ENCODE measurements at places on chromosomes 4 and X.

DNA sequence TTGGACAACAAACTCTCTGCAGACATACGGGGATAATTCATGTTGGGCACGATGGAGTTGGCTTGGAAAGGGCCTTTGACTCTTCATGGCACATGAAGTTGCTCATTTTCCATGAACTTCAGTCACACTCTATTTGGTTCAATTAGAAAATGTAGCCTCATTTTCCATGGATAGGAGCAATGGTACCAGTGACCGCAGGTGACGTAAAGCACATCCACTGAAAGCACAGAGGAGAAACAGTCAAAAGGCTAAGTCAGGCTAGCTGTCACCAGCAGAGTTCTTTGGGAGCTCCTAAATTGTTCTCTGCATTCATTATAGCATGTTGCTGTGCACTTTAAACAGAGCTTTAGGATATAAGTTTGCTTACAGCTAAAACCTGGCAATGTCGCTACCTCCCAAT lies 39.9 kb upstream of the MAP3K15 start:
- DNase-seq = no peak

DNA sequence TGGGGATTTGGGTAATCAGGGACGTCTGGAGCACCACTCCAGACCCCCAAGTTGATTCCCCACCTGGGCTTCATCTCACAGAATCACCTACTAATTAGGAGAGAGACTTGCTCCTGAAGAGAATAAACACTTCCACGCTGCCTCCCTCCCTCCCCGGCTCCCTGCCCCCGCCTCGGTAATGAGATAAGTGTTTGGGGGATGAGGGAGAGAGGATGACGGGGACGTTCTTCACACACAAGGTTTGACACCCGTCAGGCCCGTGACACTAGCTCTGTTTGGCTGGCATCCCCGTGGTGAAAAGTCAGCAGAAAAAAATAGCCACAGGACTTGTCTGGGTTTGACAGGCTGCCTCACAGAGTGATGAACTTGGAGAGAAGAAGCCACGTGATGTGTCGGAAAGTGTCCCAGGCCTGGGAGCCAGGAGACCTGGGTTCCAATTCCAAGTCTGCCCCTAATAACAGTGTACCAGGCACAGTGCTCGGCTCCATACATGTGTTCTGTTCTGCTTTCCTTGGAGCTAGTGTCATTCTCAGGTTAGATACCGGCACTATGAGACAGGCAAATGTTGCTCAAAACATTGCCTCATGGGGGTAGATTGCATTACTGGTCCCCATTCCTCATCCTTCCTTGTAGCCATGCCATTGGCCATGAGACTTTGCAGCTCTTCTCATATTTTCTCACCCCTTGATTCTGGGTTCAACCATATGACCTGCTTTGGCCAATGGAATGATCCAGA lies 578.0 kb downstream of the BCOR start:
- DNase-seq = no peak

GRCh38 chr4:41281038-41281634 lies 24.4 kb downstream of the UCHL1 start:
- DNase-seq = no peak

GRCh38 chr4:70914000-70914399 lies 11.8 kb downstream of the MOB1B start:
- no peak for DNase-seq

- no peak for DNase-seq
Measured at GRCh38 chrX:106286053-106286650, 118.0 kb downstream of the PWWP3B start.

- DNase-seq = no peak
Measured at GRCh38 chr4:174324725-174325124, 41.0 kb downstream of the CEP44 start.

DNA sequence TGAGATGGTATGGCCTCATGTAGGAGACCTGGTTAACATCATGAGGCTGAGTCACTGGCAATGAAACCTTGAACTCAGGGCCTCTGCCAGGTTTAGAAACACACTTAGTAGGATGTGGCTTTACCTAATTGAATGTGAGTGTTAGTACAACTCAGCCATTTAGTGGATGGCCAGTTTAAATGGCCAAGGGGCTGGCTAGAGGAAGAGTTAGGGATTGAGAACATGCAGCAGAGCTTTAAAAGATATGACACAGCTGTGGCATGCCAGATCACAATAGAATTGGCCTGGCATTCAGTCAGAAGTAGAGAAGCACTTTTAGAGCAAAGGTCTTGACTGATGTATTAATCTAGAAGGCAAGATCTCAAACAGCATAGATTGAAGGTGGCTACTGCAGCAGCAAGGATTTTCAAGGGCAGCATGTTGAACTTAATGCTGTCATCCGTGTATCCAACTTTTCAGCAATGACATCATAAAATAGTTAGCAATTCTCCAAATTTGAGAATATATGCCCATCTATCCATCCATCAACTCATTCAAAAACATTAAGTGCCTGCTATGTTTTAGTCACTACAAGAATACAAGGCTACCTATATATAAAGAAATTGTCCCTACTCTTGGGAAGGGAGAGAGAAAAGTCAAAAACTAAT lies 170.4 kb downstream of the FRAS1 start:
- DNase-seq = no peak

- DNase-seq = no peak
Measured at GRCh38 chrX:129719268-129719667, 19.5 kb upstream of the XPNPEP2 start.

DNA sequence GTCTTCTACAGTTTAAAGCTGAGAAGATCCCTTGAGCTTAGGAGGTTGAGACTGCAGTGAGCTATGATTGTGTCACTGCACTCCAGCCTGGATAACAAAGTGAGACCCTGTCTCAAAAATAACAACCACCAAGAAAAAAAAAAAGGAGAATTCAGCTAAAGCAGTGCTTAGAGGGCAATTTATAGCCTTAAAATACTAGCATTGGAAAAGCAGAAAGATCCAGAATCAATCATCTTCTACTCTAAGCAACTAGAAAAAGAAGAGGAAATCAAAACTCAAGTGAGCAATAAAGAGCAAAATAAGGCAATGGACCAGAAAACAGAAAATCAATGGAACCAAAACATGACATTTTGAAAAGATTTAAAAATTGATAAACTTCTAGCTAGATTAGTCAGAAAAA lies 639 bp upstream of the PI4K2B start:
- DNase-seq = no peak

DNA sequence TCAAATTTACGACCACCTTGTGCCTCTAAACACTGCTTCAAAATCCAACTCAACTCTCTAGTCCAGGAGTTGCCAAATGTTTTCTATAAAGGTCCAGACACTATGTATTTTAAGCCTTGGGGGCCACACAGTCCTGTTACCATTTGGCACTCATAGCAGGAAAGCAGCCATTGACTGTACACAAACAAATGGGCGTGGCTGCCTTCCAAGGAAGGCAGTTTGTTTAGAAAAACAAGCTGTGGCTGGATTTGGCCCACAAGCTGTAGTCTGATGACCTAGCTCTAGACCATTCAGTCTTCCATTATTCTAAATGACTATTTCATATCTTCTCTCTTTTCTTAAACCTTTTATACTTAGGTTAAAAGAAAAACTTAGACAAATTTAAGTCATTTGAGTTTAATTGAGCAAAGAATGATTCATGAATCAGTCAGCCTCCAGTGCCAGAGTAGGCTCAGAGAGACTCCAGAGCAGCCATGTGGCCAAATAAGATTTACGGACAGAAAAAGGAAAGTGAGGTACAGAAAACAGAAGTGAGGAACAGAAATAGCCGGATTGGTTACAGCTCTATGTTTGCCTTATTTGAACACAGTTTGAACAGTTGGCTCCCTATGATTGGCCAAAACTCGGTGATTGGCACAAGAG lies 825.8 kb upstream of the LCORL start:
- DNase-seq = no peak

GRCh38 chr4:17489123-17489522 lies 22.8 kb downstream of the QDPR start:
- DNase-seq = no peak

- DNase-seq = no peak
Measured at GRCh38 chr4:33037464-33037863, 2317.3 kb downstream of the PCDH7 start.

DNA sequence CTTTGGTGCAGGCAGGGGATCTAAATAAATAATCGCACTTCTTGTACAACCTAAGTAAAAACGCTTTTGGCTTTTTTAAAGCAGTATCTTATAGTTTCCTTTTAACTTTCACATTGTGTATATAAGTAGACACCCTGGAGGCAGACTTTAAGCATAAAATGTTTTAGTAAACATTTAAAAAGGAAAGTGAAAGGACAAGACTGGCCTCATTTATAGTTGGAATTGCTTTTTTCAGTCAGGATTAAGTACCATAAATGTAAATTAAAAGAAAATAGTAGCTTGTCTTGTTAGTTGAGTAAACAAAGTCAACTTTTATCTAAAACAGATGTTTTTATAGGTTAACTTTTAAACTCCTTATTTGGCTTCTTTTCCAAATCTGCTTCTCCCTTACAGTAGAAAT lies 39.7 kb downstream of the PTPN13 start:
- no peak for DNase-seq

GRCh38 chrX:105461016-105461415 lies 240.5 kb upstream of the TEX13A start:
- no peak for DNase-seq

DNA sequence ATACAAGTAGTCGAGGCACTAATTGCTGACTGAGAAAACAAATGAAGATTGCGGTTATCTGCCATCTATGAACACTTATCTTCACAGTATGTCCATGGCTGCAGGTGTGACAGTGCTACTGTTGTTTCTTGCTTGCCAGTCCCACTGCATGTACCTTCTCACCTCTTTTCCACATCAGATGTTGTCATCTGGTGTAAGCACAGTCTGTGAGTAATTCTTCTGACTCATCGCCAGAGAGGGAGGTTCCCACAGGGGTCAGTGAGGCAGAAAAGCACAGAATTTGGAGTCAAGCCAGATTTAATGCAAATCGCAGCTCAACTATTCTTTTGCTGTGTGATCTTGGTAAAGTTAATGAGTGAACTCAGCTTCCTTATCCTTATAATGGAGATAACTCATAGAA lies 144.4 kb downstream of the GLRA2 start:
- peak; percentile 23 for DNase-seq

DNA sequence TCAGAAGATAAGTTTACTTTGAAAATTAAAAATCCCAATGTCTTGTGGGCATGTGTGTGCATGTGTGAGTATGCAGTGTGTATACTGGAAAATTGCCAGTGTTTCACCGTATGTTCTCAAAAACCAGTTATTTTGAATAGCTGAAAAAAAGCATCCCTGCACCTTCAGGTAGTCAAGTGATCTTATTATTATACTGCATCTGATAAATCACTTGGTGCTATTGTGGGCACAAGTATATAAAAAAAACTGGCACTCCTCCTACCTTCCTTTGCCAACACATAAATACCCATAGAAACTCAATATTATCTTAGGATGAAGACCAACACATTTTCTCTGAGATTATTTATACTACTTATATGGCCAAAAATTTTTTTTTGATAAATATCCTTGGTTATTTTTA lies 91.5 kb upstream of the MAP9 start:
- DNase-seq = no peak

DNA sequence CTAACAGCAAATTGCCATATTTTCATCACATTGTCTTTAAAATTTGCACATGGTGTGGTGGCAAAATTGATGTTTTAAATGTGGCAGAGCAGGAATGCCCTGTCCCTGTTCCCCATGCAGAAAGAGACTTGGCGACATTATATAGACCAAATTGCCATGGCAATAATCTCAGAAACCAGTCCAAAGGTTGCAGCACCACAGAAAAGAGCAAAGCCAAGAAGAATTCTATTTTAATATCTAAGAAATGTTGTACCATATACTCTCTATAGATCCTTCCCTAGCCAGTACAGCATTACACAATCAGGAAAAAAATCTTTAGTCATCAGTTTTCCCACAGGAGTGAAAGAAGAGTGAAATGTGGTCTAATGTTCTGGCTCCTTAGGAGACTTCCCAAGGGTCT lies 80.0 kb downstream of the UGT2B28 start:
- no peak for DNase-seq

- no peak for DNase-seq
Measured at GRCh38 chr4:37389366-37389765, 144.8 kb downstream of the NWD2 start.

GRCh38 chr4:128812442-128813235 lies 3.1 kb downstream of the JADE1 start:
- no peak for DNase-seq

DNA sequence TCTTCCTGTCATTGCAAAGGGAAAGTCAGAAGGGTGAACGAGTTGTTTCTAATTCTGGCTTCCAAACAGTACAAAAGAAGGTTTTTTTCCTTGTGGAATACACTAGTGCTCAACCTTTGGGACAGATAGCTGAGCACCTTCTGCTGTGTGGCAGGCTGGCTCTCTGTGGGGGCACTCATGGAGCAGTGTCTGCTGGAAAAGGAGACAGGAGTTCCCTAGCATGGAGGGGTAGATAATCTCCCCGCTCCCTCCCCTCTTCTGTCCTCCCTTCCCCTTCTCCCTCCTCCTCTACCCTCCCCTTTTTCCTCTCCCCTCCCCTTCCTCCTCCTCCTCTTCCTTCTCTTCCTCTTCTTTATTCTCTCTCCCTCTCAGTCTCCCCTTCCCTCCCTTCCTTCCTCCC lies 62.4 kb upstream of the MTM1 start:
- DNase-seq = no peak

DNA sequence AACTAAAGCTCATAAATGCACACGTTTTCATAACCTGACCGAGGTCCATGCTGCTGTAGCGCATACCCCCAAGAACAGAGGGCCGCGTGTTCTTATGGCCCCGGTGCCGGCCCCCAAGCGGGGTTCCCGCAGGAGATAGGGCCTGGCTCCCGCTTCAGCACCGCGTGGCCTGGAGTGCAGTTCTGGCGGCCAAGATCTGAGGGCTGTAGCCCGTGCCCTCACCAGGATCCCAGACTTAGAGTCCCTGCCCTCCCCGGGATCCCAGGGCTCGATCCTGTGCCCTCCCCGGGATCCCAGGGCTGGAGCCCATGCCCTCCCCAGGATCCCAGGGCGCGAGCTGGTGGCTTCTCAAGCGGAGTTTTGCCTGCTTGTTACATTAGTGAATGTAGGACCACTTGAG lies 1.0 kb upstream of the GRPEL1 start:
- no peak for DNase-seq

DNA sequence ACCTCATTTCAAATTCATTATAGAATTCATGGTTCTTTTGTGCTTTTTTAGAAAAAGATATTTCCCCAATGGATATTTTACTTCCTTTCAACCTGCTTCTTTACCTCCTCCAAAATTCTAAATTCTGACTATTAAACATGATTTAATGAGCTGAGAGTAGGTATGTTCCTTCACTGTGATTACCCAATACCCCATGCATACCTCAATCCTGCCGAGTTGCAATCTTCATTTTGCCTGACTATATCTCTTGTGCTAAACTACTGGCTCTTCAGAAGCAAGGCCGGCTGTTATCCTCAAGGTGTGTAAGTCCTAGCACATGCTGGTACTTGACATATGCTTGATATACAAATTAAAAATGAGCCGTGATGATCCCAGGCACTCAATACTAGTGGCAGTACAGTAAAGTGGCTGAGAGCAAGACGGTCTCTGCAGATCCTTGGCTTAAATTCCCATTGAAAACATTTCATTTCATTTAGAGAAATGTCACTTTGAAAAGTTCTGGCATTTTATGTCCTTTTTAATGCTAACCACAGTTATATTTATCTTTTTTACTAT lies 320.4 kb downstream of the KCNIP4 start:
- DNase-seq = no peak
